ENCODE measurements at places on chromosomes 1 and 21.

GRCh38 chr1:109808703-109809102, 45.0 kb upstream of the EPS8L3 start:
- no peak for DNase-seq

DNA sequence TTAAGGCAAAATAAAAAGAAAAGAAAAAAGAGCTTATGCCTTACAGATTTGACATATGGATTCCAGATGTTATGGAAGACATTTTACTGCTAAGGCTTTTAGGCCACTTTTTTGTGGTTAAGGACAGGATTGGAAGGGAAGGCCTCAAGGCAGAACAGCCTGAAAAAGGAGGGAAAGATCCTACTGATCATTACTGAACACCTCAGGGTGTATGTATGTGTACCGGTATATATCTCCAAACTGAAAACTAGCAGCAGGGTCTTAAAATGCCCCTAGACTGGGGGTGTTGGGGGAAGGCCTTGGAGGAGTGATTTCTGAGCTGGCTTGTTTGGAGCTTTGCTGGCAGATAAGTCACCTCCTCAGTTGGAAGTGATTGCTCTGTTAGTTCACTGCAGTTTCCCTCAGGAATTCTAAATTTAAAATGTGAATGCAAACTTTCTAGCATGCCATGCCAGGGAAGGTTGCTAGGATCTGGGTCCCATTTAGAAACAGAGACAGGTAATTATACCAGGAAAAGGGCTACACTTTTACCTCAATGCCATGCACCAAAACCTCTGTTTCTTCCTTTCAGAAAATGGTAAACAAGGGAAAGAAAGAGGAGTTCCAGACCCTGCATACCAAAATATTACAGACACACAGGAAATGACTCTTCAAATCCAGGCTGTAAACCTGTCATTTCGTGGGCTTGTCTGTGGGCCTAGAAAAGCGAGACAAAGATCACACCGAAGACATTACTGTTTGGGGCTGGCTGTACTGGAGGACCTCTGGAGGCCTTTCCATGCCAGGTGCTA, 15.0 kb downstream of the C1orf52 start:
- no peak for DNase-seq

GRCh38 chr21:40386294-40386911, 460.6 kb downstream of the DSCAM start:
- peak; percentile 51 for DNase-seq

- no peak for DNase-seq
Observed at GRCh38 chr1:32830092-32830852, 12.8 kb downstream of the S100PBP start.

DNA sequence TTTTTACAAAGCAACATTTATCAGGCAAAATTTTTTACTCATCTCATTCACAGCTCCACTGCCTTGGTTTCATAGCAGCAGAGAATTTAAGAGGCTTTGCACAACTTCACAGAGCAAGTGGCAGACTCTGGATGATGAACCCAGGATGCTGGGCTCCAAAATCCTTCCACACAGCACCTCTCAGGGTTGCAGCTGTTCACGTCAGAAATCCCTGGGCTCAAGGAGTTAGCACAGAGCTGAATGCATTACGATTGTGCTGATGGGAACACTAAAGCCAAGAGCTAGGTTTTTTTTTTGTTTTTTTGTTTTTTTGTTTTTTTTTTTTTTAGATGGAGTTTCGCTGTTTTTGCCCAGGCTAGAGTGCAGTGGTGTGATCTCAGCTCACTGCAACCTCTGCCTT, 2.4 kb upstream of the HTR6 start:
- no peak for DNase-seq

- DNase-seq = no peak
Observed at GRCh38 chr1:87435484-87435883, 106.8 kb downstream of the LMO4 start.

- DNase-seq = no peak
Observed at GRCh38 chr1:23444104-23444533, 19.6 kb upstream of the TCEA3 start.

- no peak for DNase-seq
Observed at GRCh38 chr1:177913762-177914540, 55.9 kb downstream of the SEC16B start.

DNA sequence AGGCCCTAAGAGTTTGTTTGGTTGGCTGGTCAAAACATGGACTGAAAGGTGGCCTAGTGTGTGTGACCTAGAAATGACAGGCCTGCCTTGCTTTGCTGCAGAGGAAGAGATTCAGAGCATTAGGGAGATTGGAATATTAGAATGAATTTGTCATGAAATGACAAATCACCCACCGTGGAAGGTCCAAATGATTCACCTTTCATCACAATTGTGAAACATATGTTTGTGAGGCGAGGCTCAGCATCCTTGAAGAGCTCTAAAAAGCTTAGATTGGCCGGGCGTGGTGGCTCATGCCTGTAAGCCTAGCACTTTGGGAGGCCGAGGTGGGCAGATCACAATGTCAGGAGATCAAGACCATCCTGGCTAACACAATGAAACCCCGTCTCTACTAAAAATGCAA, 5.5 kb downstream of the LCE1B start:
- DNase-seq = no peak

DNA sequence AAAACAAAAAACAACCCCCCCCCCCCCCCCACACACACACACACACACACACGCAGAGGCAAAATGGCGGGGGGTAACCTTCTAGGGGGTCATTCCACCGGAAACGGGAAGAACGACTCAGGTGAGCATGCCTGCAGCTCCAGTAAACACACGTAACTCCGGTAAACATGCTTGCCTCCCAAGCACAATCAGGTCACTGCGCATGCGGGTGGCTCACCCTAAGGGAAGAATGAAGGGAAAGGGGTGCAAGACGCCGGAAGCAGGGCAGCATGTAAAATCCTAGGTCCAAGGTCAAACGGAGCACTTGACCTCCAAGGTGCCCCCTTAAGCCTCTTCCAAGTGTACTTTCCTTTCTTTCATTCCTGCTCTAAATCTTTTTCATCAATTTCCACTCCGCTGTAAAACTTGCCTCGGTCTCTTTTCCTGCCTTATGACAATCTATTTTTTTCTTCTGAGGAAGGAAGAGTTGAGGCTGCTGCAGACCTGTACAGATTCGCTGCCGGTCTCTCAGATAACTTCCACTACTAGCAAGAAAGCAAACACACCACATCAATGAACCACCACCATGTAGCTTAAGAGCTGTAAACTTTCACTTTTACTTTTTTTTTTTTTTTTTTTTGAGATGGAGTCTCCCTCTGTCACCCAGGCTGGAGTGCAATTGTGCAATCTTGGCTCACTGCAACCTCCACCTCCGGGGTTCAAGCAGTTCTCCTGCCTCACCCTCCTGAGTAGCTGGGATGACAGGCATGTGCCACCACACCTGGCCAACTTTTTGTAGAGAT, 21.0 kb upstream of the CBR3 start:
- no peak for DNase-seq

- peak; percentile 87 for DNase-seq
Observed at GRCh38 chr1:225449261-225449660, 21.4 kb upstream of the LBR start.

GRCh38 chr1:40438391-40439015, 11.8 kb upstream of the ZFP69B start:
- DNase-seq = no peak

GRCh38 chr1:222716393-222716792, 4.0 kb downstream of the BROX start:
- DNase-seq = no peak

GRCh38 chr1:62840555-62840954, 56.6 kb downstream of the ATG4C start:
- DNase-seq = no peak

GRCh38 chr1:206706806-206707366, 22.2 kb downstream of the MAPKAPK2 start:
- no peak for DNase-seq

DNA sequence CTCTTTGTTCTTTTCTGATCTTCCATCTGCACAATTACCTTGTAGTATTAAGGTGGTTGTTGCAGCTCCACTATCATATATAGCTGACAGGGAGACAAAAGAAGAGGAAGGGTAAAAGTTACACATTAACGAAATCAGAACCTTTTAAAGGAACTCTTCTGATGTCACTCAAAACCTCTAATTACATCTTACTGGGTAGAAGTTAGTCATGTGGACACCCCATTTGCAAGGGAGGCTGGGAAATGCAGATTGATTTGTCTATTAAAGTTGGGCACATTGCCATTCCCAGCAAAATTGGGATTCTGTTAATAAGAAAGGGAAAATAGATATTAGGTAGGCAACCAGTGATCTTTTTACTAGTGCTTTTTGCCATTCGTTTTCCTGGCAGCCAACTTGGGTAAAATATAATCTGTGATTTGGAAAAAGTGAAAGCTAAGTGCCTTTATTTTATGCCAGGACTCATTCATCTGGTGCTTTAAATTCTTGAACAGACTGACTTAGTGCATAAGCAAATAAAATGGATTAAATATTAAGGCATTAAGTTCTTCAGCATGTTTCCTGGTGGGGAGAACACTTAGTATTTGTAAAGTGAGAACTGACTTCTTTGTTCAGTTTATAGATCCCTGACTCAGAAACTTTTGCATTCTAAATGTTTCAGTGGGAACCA, 71.3 kb downstream of the DNM3 start:
- no peak for DNase-seq

DNA sequence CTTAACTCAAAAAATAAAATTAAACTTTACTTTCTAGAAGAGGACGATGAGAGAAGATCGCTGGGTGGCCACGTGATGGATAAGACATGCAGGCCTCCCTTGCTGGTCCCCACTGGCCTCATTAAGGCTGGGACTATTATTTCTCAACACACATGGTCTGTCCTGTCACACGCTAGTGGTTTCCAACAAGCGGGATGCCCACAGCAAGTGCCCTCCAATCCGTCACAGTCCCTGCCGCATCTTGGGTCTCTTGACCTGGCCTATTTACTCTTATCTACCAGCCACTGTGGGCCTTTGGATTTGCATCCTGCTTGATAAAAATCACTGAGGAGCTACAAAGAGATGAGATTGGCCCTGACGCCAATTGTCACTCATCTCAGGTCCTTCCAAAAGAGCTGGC, 30.0 kb downstream of the CAPZB start:
- DNase-seq = no peak

DNA sequence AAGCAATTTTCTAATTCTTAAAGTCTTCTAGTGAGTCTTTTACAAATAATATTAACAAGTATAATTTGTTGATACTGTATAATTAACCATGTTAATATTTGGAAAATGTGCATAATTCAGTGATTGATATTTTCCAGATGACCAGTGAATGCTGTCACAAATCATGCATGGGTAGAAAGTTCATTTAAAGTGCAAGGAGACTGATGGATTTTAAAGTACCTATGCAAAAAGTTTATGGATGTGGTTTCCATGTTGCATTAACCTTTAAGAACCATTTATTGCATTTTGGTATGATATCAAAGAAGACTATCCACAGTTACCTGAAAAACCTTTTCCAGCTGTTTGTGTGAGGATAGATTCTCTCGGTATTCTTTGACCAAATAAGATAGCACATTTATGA, 23.2 kb downstream of the CDC73 start:
- no peak for DNase-seq

GRCh38 chr1:219626865-219627264, 14.0 kb upstream of the ZC3H11B start:
- no peak for DNase-seq

DNA sequence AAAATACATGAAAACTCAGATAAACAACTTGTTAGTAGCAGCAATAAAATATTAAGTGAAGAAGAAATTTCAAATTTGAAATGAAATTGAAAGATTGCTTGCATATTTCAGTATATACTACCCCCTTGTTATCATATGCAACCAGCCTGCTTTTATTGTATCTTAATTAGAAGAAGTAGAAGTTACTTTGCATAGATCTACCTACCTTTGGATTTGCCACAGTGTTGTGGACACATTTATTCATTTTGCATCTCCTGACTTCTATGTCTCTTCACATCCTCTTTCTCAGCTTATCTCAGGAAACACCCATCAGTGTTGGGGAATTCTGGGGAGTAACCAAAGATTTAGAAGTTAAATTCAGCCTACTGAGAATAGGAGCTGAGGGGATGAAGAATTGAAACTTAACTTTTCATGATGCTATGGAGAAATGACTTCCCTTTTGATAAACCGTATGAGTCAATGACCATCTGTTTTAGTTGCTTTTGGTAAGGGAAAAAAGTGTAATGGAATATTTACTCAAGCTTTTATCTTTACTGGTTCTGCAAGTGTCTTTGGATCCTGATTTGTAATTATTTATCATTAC, 96.9 kb downstream of the RGL1 start:
- no peak for DNase-seq

DNA sequence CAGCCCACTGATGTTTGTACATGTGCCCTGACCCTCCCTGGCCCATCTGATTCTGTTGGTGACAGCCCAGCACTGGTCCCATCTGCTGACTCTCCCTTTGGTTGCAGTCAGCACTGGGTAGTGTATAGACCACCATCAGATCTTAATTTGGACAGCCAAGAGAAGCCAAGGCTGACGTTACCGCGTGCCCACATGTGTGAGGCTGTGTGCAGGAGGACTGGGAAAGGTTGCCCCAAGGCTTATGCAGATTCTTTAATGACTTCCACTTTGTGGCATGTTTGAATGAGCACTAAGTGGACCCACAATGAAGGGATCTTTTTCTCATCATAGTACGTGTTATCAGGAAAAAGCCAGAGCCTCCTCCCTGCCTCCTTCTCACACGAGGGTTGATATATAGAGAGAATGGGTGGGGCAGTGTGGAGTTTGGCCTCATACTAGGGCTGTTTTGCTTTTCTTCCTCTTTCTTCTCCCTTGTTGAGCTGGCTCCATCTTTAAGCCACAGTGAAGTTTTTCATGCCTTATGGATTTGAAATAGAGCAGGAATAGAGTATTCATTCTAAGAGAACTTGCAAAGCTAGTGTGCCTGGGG, 93.5 kb downstream of the NAV1 start:
- DNase-seq = no peak

DNA sequence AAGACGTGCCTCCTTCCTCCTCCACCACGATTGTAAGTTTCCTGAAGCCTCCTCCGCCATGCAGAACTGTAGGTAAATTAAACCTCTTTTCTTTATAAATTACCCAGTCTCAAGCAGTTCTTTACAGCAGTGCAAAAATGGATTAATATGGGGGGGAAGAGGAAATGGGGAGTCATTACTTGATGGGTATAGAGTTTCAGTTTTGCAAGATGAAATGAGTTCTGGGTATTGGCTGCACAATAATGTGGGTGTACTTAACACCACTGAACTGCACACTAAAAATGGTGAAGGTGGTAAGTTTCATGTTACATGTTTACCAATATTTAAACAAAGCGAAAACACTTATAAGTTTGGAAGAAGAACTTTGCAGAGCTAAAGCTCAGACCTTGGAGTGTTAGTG, 24.3 kb upstream of the DISP1 start:
- DNase-seq = no peak

GRCh38 chr1:53656747-53657530, 82.0 kb downstream of the GLIS1 start:
- DNase-seq = no peak
